Gastroesophageal sphincter (tissue), 4 donors: ENCODE measurements at places on chromosomes 11 and 22. TPM values are rescaled to one million over a fixed set of nuclear protein-coding genes. Genes with fewer than 3 reads are reported as not detected.

DNA sequence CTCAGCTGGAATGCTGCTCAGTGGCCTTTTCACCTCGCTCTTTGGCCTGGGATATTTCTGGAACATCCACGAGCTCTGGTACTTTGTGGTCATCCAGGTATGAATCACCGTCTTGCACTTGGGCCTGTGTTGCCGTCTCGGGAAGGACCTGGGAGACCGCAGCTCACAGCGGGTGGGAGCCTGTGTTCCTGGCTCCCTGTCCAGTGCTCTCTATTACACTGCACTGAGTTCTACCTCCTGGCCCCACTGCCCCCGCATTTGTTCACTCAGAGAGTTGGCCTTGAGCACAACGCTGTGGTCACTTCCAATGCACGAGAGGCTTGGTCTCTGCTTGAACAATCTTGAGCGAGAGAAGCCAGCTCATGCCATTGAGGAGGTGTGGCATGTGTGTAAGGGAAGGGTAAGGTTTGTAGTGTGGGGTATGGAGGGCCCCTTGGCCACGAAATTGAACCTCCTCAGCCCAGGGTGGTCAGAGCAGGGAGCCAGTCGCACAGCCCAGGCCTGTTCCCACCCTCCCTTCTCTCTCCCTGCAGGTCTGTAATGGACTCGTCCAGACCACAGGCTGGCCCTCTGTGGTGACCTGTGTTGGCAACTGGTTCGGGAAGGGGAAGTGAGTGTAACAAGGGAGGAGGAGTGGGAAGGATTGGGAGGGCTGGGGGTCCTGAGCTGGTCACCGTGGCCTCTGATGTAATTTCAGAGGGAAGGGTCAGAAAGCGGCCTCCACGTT, 16.2 kb downstream of the SLC37A2 start:
- no peak for ATAC-seq

KLHL35 gene
- 0.72 TPM for total RNA-seq

MMP13 gene
- not detected for total RNA-seq

NTM gene
- total RNA-seq = 3.6 TPM

DNA sequence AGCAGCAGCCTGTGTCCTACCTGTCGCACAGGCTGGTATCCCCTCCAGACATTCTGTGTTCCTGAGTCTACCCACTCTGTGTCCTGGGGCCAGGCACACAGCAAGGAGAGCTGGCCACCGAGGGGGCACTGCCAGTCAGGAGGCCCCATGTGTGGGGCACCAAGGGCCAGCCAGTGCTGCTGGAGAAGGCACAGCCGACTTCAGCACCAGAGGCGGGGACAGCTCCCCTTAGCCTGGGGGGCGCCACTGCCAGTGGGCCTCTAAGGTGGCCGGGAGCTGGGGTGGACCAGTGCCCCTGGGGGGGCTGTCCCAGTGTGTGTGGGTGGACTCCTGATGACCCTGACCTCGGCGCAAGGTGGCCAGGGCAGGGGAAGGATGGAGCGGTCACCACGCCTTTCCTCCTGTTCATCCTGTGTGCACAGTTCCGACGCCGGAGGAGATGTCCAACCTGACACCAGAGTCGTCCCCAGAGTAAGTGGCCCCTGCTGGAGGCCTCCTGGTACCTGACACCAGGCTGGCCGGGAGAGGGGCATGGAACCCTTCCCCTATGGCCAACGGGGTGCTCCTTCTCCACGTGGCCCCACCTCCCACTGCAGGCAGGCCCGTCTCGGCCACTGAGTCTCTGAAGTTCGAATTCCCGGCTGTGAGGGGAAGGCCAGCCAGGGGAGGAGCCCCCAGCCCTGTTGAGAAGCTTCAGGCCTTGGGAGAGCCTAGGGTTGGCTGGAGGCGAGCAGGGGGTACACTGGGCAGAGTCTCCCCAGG, 35.4 kb downstream of the MOB2 start:
- no peak for ATAC-seq

MCHR1 gene
- not detected for total RNA-seq

RIMBP3B gene
- not detected for total RNA-seq

LRRC4C gene
- total RNA-seq = 1.7 TPM

GRCh38 chr11:42524534-42525227, 787.1 kb upstream of the API5 start:
- ATAC-seq = no peak

TPBGL gene
- 0.13 TPM for total RNA-seq

DNA sequence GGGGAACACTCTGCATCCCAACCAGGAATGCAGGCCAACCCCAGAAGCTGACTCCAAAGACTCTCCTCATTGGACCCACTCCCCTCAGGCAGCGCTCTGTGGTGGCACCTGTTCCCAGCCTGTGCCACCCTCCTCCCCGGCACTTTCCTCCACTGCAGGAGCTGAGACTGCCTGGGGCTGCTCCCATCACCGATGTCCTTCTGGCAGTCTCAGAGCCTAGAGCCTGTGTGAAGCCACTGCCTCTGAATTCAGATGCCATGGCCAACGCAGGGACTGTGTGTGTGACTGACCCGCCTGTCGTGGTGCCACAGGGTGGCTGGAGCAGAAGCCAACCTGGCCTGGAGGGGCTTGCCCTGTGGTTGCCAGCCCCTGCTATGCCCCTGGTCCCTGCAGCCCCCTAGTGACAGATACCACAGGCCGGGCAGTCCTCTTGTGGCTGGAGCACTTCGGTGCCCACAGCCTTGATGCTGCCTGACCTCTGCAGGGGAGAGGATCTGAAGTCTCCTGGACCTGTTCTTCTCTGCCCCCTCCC, 43.2 kb downstream of the TBX1 start:
- ATAC-seq = no peak

DNA sequence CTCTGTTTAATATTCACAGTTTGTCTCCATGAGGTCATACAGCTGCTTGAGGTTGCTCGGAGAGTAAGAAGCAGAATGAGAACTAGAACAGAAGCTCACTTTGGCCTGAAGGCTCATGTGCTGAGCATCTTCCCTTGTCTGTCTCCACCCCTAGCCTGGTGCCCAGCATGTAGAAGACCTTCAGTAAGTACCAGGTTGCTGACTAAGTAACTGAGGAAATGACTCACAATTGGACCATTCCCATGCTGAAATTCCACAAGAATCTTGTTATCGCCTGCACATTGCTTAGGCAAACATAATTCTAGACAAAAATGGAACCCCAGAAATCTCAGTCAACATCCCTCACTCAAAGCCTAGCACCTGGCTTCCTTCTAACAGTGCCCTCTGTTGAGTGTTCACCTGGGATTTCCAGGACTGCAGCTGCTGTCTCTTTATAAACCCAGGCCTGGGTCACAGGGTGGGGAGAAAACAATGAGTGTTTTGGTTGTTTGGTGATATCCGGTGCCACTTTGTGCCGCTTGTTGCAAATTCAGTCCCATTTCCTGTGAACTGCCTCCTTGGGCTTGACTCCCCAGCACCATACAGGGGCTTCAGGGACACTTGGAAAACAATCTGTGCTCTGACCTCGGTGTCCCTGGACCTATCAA, 406.8 kb downstream of the ETS1 start:
- no peak for ATAC-seq

GRCh38 chr11:128146926-128147605, 440.3 kb downstream of the ETS1 start:
- ATAC-seq = no peak

TSPAN32 gene
- 0.62 TPM for total RNA-seq

DNA sequence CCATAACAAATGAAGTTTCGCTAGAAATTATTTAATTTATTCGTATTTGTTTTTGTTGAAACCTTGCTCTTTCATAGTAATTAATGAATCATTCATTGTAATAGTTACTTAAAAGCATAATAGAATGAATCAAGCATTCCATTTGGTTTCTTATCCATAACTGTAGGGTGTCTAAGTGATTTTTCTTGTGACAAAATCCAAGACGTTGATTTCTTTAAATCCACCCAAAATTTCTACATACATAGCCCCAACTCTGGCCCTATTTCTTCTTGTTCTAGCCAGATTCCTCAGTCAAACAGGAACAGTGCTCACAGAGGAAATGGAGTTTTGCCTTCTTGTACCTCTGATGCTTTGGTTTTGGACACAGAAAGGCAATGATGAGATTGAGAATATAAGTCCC, 25.5 kb downstream of the UBASH3B start:
- no peak for ATAC-seq

DNA sequence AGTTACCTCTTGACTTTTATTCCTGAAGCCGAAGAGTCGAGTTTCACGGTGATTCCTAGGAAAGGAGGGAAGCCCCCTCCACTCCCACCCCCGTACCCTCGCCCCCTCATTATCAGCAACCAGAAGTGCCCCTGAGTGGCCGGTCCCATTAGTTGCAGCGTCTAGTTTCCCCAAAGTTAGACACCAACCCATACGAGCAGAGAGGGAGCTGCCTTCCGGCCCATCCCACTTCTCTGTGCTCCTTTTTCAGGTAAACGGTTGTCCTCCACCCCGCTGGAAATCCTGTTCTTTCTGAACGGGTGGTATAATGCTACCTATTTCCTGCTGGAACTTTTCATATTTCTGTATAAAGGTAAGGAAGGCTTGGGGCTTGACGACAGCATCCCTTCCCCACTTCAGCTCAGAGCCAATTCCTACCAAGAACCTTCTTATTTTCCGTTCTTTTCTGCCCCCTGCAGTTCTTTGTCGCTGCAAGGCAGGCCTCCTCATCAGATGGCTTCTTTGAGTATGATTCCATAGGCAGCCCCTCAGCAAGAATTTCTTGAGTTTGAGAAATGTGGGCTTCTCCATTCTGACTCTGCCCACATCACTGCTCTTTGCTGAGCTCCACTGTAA, 701 bp downstream of the TMEM216 start:
- ATAC-seq = no peak

GRCh38 chr22:19176732-19177131, 1.8 kb downstream of the SLC25A1 start:
- no peak for ATAC-seq

- ATAC-seq = no peak
Observed at GRCh38 chr11:29564486-29564885, 452.3 kb downstream of the KCNA4 start.

PLAAT3 gene
- total RNA-seq = 57.1 TPM

DNA sequence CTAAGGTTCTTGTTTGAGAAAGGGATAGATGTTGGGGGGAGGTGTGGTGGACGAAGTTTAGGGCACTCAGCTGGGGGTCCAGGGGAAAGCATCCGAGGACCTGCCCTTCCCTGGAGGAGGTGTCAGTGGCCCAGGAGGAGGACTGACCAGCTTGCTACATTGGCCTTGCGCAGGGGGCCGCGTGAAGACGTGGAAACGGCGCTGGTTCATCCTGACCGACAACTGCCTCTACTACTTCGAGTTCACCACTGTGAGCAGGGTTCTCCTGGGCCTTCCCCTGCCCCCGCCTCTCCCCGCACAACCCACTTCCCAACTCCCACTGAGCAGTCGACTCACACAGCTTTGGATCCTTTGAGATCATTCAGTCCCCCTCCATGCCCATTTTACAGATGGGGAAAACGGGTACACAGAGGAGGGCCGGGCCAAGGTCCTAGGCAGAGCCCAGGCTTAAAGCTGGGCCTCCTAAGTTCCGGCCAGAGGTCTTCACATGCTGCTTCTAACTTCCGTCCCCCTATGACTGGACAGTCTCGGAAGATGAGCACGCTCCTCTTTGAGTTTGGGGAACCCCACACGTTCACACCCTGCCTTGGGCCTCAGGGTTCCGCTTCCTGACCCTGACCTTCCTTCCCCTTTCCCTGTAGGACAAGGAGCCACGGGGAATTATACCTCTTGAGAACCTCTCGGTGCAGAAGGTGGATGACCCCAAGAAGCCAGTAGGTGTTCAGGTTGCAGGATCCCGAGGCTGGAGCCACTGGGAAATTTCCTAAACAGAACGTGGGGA, 28.7 kb downstream of the CYTH4 start:
- ATAC-seq = peak; percentile 21

GRCh38 chr11:119852741-119853140, 123.7 kb upstream of the NECTIN1 start:
- no peak for ATAC-seq

DNA sequence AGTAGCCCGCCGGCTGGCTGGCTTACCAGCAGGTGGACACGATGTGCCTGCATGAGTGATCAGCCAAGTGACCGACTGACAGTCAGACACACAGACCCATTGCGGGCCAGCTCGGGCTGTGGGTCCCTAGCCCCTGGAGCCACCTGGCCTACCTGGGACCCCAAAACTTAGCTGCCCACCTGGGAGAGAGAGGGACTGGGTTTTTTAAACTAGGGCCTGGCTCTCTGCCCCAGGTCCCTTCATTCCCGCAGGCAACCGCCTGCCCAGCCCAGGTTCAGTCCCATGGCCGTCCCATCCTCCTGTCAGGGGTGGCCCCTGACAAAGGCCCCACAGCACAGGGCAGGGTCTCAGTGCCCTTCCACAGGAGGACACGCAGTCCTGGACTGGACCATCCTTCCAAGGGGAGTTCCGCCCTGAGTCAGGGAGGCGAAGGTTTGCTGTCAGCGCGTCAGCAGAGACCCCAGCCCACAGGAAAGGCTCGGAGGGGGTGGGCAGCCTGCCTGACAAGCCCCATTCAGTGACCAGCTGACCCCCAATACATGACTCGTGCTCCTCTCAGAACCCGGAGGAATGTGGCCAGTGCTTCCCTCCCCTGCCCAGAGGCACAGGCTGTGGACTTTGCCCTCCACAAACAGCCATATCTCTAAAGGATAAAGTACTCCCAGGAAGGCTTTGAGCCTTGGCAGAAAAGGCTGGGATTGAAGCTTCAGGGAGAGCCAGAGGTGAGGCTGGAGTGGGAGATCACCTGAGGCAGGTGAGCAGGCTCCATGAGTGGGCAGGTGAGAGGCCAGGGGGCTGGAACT, 8.4 kb downstream of the SLCO2B1 start:
- ATAC-seq = no peak

DNA sequence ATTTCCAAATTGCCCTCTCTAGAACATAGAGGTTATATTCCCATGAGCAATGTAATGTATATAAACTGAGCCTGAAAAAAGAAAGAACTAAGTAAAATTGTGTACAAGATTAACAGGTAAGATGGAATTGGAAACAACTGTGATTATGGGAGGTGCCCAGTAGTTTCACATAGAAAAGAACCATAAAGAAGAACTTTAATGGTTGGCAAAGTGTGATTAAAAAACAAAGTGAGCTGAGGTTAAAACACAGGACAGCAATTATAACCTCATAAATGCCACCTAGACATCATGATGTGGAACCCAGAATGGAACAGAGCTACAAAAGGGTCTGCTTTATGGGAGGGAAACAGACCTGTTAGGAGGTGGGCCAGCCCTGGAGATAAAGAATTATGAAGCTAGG, 58.6 kb downstream of the CYB5R2 start:
- ATAC-seq = no peak

GRCh38 chr22:24486501-24486921, 8.6 kb upstream of the UPB1 start:
- no peak for ATAC-seq

CENPM gene
- total RNA-seq = not detected

DNA sequence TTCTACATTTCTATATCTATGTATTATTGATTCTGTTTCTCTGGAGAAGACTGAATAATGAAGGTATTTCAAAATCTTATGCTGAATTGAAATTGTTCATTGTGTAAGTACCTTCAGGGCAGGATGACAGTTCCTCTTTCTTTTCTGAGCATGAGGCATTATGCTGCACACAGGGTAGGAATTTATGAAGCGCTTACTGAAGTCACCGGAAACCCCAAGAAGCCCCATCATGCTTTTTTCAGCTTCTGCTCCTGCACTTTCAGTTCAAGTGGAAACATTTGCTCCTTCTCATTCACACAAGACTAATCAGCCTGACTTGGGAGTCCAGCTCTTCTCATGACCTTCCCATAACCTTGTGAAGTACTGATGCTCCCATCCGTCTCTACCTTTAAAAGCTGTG, 314.7 kb upstream of the SORL1-AS1 start:
- no peak for ATAC-seq

- no peak for ATAC-seq
Observed at GRCh38 chr11:88358040-88358431, 20.5 kb upstream of the CTSC start.

- no peak for ATAC-seq
Observed at GRCh38 chr11:102757823-102758549, 22.4 kb downstream of the MMP10 start.
